ENCODE measurements at places on chromosomes 13 and 19.

DNA sequence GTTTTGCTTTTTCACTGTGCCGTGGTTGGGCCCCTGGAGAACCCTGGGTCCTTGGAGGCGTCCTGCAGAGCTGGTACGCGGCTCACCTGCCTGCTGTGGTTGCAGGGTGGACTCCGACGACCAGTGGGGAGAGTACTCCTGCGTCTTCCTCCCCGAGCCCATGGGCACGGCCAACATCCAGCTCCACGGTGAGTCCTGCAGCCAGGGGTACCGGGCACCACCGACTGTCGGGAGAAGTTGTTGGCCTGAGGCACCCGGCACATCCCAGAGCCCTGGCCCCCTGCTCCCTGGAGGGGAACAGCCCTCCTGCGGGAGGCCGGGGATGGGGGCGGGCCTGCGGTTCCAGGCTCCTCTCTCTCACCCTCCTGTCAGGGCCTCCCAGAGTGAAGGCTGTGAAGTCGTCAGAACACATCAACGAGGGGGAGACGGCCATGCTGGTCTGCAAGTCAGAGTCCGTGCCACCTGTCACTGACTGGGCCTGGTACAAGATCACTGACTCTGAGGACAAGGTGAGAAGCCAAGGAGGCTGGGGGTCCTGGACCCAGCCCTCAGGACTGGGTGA lies 8.0 kb downstream of the BSG start:
- no peak for DNase-seq

- no peak for DNase-seq
Measured at GRCh38 chr13:28268800-28269223, 130.5 kb downstream of the PAN3 start.

DNA sequence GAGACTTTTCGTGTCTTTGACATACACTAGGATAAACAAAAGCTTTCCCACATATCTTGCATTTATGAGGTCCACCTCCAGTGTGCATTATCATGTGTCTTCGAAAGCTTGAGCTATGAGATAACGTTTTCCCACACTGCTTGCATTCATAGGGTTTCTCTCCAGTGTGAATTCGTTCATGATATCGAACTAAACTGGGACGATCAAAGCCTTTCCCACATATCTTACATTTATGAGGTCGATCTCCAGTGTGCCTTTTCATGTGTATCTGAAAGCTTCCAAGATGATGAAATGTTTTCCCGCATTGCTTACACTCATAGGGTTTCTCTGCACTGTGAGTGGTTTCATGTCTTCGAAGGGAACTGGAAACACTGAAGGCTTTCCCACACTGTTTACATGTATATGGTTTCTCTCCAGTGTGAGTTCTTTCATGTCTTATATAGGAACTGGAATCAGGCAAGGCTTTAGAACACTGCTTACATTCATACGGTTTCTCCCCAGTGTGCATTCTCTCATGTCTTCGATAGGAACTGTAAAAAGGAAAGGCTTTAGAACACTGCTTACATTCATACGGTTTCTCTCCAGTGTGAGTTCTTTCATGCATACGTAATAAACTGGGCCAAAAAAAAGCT lies 14.5 kb downstream of the ZNF563 start:
- no peak for DNase-seq

DNA sequence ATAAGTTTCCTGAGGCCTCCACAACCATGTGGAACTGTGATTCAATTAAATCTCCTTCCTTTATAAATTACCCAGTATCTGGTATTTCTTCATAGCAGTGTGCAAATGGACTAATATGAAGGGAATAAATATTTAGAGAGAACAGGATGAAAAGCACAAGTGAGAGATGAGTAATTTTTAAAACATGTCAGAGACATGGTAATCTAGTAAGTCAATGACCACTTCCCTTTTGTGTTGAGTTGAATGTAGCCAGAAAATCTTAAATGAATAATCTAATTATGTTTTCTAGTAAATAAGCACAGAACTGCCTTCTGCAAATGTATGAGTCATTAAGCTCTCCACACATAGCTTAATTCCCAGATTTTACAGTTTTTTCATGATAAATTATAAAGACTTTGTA lies 524.1 kb upstream of the SLITRK5 start:
- no peak for DNase-seq

DNA sequence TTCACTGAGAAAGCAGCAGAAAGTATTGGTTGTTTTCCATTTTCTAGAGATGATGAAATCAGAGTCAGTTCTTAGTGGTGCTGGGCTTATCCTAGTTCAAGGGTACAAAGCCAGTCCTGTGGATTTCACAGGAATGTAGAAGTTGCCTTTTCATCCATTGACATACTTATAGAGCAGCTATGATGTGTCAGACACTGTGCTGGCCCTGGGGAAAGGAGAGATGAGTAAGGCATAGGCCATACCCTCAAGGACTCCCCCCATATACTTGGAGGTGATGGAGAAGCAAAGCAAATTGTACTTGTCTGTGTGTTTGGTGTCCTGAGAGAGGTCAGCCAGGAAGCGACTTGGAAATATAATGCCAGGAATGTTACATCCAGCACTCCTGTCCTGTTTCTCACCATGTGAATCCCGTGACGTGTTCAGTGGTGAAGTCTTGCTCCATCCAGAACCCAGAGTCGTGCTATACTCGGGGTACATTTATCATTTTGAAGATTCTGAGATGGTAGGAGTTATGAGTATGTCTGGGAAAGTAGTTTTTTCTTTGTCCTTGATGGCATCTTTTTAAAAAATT lies 22.6 kb downstream of the ERCC5 start:
- no peak for DNase-seq

- no peak for DNase-seq
Measured at GRCh38 chr19:2865334-2866100, 1.6 kb upstream of the ZNF556 start.

DNA sequence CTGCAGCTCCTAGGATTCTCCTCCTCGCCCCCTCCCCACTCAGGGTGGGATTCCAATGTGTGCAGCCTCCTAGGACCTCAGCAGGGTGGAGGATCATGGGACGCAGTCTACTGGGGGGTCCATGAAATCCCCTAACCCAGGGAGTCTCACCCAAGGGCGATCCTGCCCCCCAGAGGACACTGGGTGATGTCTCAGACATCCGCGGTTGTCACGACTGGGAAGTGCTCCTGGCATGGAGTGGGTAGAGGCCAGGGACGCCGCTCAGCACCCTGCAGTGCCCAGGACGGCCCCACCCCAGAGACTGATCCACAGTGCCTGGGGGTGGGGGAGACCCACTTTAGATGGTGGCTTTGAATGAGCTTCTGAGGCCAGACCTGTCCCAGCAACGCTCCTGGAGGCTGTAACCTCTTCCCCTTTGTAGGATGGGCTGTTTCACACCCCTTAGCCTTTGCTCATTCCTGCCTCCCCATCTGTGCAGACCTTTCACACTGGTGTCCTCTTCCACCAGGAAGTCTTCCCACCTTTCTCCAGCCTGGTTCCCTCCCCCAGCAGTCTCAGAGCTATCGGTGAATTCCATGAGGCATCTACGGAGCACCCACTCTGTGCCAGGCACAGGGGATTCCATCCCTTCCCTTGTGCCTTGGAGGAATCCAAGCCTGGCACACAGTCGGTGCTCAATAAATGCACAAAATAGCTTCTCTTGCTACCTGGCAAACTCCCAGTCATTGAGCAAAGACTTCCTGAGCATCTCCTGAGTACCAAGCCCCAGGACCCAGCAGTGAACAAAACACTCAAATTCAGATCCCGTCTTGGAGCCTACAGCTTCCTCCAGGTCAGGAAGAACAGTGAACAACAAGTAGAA lies 10.5 kb downstream of the SMIM24 start:
- no peak for DNase-seq

DNA sequence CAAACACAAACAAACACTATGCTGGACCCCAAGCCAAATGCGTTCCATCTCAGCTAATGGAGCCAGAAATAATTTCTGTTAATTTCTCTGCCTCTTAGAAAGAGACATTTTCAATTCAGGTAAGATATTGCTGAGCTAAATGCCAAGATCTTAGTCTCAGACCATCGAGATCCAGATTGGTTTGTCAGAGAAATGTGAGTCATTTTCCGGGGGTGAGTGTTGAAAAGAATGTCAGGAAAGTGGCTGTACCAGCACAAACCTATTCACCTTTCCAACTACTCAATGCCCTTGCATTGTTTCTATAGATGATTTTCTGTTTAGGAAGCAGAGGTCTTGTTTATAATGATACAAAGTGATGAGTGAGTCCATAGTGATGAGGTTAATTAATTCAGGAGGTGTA lies 266.8 kb upstream of the TSHZ3 start:
- DNase-seq = no peak

GRCh38 chr13:113508521-113509254 lies 18.2 kb upstream of the DCUN1D2 start:
- DNase-seq = no peak

GRCh38 chr19:39246951-39247669 lies 1.5 kb downstream of the IFNL4 start:
- DNase-seq = peak; percentile 28

DNA sequence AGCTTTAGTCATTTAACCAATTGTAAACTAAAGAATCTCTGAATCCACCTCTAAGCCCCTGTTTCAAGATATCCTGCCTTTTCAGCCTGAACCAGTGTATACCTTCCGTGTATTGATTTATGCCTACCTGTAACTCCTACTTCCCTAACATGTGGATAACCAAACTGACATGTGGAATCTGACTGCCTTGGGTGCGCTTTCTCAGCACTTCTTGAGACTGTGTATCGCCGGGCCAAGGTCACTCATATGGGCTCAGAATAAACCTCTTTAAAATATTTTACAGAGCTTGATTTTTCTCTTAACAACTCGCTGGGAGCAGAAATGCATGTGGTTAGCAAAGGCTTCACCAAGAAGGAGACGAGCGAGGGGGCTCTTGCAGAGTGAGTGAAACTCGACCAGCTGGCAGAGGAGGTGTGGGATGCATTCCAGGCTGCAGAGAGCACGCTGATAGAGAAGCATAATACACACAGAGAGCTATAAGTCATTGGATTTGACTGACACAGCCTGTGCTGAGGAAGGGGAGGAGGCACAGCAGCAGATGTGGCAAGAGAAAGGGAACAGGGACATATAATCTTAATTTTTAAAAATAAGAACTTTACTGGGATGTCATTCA lies 268.2 kb upstream of the MAB21L1 start:
- no peak for DNase-seq

GRCh38 chr19:7715671-7716070 lies 13.7 kb upstream of the FCER2 start:
- DNase-seq = no peak

- no peak for DNase-seq
Measured at GRCh38 chr13:73138638-73139491, 80.1 kb downstream of the KLF5 start.

DNA sequence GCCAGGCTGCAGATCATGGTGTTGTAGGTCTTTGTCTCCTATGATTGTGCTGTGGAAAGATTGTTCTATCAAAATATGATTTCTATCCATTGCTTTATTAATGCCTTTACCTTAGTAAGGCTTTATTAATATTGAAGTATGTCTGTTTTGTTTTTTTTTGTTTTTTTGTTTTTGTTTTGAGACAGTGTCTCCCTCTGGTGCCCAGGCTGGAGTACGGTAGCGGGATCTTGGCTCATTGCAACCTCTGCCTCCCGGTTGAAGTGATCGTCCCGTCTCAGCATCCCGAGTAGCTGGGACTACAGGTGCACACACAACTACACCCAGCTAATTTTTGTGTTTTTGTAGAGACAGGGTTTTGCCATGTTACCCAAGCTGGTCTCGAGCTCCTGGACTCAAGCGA lies 7.7 kb downstream of the IRGC start:
- DNase-seq = no peak

GRCh38 chr13:73286942-73287620 lies 228.3 kb downstream of the KLF5 start:
- no peak for DNase-seq

DNA sequence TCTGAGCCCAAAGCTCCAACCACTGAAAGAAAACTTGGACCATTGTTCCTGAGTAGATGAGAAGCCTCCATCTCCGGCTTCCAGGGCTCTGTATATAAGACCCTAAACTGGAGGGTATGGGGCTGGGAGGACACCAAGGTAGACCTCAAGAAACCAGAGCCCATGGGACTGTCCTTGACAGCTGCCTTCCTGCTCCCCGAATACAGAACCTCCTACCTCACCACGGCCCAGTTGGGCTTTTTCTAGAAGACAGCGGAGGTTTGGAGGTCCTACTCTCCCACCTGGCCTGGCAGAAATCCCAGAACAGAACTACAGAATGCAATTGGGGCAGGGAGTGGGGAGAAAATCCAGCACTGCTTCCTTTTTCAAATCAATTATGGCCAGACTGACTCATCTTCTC lies 177.3 kb upstream of the ZNF507 start:
- no peak for DNase-seq

- DNase-seq = no peak
Measured at GRCh38 chr19:18009412-18010066, 1.6 kb downstream of the ARRDC2 start.

- DNase-seq = peak; percentile 40
Measured at GRCh38 chr19:18437491-18438330, at the start of gene ISYNA1. ISYNA1 (minus strand) TSS chr19:18438133; CDS start chr19:18437979, 154 bp downstream.

- DNase-seq = no peak
Measured at GRCh38 chr19:40661616-40662015, 28.8 kb downstream of the NUMBL start.

DNA sequence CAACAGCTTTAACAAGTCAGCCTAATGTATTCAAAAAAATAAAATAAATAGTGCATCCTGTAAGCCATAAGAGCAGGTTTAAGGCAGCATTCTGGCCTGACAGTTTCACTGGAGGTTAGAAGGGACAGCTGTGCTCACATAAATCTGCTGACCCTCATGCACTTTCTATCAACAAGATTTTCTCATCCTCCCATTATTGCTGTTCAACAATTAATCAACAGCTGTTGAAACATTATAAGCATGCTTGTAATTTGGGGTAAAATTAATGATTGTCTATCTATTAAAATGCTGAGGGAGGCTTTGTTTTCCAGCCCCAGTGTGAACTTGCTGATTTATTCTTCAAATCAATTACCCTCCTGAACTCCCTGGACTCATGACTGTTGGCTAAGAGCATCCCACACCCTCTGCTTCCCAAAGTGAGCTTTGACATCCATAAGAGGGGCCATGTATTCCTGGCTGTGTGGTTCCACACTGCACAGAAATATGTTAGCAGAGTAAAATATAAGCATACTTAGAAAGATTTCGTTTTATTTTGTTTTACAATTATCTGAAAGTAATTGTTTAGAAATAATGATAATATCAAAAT lies 492.4 kb downstream of the EFNB2 start:
- no peak for DNase-seq

DNA sequence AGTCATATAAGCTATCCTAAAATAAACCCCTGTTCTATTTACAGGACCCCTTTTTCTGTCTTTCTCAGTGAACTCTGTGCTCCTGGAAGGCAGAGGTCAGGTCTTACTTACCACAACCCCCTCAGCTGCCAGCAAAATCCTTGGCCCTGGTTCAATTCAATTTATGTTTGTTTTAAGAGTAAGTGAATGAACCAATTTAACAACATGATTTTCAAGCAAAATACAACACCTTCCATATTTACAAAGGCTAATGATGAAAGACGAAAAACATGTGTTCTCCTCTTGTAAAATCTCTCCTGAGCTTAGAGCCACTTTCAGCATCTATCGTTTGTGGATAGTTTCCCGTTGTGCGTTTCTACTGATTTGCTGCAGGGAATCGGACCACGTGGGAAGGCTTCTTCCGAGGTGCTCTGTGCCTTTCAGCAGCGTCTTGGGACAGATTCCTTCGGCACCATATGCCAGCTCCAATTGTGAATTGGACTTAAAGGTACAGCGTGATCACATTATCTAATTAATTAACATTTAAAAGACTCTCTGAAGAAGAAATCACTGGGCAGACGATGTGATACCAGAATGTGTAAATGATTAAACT lies 411.7 kb downstream of the IRS2 start:
- no peak for DNase-seq
